ENCODE measurements at places on chromosomes 11 and 22.

DNA sequence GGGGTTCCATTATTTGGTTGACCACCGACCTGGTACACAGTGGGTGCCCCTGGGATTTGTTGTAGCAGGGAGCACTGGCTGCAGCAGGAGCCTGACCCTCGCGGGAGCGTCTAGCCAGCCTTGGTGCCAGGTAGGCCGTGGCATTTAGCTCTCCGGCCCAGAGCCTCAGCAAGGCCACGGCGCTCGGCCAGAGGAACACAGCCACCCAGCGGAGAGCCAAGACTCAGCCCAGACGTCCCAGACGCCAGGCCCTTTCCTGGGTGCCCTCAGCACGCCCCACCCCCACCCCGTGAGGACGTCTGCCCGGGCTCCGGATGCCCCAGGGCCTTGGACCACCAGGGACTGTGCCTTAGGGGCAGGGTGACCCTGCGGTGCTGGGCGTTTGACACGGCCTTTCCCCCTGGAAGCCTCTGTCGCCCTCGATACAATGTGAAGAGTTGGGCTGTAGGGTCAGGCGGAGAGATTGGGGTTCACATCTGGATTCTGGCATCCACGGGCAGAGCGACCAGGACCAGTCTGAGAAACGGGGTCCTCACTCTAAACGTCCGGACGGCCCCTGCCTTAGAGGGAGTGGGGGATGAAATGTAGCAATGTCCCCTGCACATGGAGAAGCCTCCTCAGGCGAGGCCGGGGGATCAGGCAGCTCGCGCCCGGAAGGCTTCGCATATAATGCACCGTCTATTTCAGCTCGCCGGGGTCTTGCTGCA is 99.2 kb upstream of the FGF3 start:
- DNase-seq, result no peak

DNA sequence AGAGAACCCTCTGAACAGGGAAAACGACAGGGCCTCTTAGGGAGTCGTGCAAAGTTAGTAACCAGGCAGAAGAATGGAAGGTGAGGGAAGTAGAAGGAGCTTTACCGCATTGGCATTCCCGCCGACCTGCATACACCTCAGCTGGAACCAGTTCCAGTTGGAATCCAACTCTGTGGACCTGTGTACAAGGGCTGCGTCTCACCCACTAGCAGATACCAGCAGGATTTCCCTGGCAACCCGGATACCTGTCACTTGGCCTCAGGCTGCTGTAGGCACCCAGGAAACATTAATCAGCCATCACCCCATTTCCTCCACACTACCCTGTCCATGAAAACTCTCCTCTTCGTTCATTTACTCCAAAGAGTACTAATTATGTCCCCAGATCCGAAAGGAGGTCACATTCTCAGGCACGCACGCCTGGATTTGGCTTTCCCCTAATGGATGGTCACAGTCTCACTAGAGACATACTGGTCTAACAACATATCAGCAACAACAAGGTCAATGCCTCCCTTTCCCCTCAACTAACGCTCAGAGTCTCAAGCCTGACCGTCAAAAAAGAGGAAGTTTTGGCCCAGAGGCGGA is 842 bp downstream of the ARFGAP2 start:
- no peak for DNase-seq

DNA sequence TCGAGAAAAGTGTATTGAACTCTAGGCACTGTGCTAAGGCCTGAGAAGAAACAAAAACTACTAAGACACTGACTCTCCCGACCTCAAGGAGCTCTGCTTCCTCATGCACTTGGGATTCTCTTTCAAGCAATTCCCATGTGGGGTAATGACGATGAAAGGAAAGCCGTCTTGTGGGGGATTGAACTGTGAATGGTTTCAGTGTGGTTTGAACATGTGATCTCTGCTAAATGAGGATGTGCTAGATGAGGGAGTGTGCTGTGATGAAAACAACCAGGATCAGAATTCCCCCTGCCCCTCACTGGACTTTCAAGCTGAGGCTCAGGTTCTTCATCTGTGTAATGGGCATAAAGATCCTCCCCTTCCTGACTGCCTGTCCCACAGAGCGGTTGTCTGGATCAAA is 74.9 kb downstream of the DEPDC5 start:
- DNase-seq, result no peak

DNA sequence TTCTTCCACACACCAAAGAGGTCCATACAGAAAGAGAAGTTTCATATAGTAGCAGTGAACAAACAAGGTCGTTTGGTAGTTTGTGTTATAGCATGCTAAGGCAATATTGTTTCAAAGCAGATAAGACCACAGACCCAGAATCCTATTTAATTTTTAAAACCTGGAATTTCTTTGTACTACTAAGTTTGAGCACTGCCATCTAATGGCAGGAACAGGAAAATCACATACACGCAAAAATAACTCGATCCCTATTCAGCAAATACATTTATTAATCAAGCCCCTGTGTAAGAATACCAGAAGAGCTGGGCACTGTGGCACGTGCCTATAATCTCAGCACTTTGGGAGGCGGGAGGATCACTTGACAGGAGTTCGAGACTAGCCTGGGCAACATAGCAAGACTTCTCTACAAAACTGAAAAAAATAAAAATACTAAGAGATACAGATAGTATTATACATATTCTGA is 2.9 kb upstream of the BTBD10 start:
- DNase-seq, result no peak

DNA sequence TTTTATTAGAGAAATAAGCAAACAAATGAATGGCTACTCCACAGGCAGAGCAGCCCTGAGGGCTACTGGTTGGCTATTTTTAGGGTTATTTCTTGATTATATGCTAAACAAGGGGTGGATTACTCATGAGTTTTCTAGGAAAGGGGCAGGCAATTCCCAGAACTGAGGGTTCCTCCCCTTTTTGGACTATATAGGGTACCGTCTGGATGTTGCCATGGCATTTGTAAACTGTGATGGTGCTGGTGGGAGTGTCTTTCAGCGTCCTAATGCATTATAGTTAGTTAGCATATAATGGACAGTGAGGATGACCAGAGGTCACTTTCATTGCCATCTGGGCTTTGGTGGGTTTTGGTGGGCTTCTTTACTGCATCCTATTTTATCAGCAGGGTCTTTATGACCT is 19.2 kb downstream of the SLC22A6 start:
- no peak for DNase-seq

DNA sequence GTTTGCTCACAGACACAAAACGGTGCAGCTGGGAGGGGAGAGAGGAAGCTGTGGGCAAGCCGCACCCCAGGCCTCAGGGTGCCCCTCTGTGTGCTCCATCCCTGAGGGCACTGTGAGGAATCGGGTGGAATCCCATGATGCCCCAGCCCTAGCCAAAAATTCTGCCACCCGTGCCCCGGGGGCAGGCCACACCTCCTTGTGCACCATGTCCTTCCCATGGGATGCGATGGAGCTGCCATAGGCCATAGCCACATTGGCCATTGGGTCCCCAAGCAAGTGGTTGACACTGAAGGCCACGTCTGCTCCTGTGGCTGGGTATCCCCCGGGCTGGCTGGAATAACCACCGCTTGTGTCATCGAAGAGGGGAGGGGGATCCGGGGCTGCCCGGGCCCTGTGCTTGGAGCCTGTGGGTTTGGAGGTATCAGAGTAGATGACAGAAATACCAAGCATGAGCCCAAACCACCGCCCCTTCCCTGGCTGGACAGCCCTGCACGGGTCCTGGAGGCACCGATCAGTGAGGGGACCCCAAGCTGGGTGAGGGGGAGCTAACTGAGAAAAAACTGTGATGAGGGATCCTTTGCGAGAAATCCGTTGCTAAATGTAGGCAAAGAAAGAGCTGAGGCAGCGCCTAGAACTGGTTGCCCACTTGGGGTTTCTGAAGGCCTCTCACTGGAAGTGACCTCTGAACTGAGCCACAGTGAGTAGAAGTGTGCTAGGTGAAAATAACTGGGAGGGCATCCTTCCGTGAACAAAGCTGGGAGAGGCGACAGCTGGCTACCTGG is 863 bp downstream of the YIF1A start:
- DNase-seq, result no peak

- no peak for DNase-seq
These were observed 125.6 kb downstream of the TRPC6 start for GRCh38 chr11:101458161-101458560.

- no peak for DNase-seq
These were observed 241.1 kb downstream of the SOX6 start for GRCh38 chr11:16114978-16115871.

GRCh38 chr11:63289658-63290057 is 46.3 kb upstream of the SLC22A25 start:
- DNase-seq, result no peak

DNA sequence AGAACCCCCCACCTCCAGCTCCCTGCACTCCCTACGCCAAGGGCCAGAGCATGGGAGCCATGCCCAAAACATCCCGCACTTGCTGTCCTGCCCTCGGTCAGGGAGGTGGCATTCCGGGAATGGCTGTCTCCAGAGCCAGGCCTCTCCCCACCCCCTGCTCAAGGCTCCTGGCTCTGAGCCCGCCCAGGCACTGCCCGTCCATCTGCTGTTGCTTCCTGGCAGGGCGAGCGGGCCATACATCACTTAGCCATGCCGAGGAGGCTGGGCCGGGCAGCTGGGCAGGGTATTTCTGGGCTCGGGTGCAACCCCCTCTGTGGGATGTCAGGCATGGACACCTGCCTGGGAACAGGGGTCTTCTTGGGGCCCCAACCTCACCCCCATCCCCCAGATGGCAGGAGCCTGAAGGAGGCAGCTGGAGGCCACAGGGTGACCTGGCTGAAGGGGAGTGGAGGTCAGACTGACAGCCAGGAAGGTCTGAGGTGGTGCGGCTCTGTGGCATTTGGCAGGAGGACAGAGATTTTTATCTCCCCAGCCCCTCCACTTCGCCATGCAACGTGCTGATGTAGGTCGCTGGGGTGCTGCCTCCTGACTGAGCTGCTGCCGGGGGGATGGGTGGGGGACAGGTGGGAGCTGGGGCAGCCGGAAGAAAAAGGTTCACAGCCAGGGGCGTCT is 8.7 kb upstream of the CABP7 start:
- DNase-seq, result no peak

DNA sequence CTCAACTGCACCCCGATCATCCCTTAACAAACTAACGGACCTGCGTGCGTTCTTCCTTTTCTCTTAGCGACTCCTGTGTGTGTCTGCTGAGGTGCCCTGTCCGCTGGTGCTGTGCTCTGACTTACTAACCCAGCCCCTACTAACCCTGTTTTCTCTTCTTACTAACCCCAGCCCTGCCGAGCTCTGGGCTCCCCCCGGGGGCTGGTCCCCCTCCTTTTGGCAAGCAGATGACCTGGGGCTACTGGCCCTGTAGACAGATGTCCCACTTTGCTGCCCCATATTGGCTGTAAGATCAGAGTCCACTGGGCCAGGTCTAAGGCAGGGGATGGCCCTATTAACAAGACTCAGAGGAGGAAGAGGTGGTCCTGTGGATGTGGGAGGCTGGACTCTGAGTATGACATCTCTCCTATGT is 14.7 kb downstream of the MIAT start:
- no peak for DNase-seq

- no peak for DNase-seq
These were observed 40.5 kb downstream of the ARHGEF12 start for GRCh38 chr11:120376547-120377182.

GRCh38 chr22:41047801-41048211 is 44.6 kb upstream of the EP300 start:
- no peak for DNase-seq

DNA sequence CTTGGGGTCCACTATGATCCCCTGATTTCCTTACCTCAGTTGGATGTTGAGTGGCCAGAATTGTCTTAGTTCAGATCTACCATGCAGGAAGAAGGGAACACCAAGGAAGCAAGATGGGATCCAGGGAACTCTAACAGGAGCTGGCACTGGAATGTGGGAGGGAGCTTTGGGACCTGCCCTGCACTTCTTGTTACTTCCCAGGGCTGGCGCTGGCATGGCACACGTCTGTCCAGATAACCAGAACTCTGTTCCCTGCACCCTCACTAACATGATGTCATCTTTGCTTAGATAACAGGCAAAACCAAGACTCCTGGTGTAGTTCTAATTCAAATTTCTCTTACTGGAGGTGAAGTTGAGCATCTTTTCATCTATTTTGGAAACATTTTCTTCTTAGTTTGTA is 550.0 kb downstream of the MN1 start:
- no peak for DNase-seq

DNA sequence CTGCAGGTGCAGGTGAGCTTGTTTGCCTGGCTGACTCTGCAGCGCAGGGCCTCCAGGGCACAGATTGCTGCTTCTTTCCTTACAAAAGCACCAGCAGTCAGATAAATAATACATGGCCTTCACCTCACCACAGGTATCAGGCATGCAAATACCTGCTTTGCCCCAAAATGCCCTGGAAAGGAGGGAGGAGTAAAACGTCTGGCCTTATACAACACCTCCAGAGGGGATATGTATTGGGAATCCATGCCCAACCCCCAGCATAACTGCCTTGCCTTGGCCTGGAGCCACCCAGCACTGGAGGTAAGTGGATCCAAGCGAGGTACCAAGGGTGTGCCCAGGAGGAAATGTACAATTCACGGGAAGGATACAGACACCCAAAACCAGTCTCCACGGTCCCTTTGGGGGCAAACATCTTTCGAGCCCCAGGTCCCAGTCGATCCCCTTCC is 860 bp downstream of the TMEM184B start:
- no peak for DNase-seq

- no peak for DNase-seq
These were observed 19.4 kb downstream of the TEAD1 start for GRCh38 chr11:12693479-12694182.

DNA sequence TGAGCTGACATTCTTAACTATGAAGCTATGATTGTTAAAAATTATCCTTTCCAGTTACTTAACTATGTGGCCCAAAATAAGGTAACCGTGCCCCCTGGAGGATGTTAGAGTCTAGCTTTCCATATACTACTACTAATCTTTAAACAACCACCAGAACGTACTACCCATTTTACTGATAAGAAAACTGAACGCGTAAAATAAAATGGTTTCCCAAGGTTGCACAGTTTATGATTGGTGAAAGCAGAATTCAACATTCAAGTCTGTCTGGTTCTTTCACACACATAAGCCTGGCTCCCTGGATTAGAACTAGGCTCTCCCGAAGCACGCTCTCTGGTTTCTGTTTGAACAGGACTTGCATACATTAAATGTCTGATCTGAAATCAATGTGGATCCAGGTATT is 437.8 kb upstream of the CCDC90B start:
- no peak for DNase-seq

- DNase-seq, result no peak
These were observed 7.8 kb upstream of the BCL9L start for GRCh38 chr11:118933486-118933885.

- no peak for DNase-seq
These were observed 515 bp downstream of the CTR9 start for GRCh38 chr11:10751581-10751940.

- no peak for DNase-seq
These were observed 6.8 kb downstream of the KRTAP5-11 start for GRCh38 chr11:71575723-71576424.

- no peak for DNase-seq
These were observed 78.8 kb downstream of the LINC01488 start for GRCh38 chr11:69560141-69560790.

GRCh38 chr22:43281394-43281793 is 61.8 kb downstream of the SCUBE1 start:
- no peak for DNase-seq

GRCh38 chr11:64741375-64742086 is 2.4 kb downstream of the RASGRP2 start:
- DNase-seq, result no peak
